ENCODE measurements at places on chromosomes 2 and 18.
A peak's percentile ranks its signal among the peaks of the same experiment; 100 is the strongest.

DNA sequence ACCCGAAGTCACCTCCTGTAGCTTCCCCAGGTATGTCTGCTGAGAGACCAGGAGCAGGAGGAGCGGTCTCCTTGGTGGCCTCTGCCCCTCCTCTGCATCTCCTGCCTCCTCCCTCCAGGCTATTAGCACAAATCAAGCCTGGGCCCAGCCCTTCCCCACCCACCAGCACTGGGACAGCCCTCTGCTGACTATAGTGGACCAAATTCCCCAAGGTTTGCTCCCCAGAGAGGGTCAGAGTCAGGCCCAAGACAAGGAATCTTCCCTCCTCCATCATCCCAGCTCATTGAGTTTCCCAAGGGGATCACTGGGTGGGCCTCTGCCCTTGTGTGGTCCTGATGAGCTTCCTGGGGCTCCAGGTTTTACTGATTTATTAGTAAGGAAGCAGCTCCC is 62.1 kb downstream of the EMILIN2 start:
- peak; percentile 65 for DNase-seq

DNA sequence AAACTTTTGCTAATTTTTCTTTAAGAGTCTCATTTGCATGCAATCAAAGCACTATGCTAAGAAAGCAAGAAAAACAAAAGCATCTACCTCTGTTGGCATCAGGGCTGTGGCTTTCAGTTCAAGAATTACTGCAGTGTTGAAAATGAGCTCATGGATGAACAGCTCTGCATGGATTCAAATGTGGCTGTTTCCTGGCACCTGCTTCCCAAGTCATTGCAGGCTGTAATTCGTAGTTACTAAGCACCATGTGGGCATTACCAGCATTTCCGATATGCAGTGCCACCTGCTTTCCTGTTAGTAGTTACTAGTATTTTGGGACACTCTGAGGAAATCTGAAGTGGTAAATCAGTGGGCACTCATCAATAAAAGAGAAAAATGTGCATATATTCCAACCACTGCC is 37.8 kb upstream of the FAM110C start:
- no peak for DNase-seq

DNA sequence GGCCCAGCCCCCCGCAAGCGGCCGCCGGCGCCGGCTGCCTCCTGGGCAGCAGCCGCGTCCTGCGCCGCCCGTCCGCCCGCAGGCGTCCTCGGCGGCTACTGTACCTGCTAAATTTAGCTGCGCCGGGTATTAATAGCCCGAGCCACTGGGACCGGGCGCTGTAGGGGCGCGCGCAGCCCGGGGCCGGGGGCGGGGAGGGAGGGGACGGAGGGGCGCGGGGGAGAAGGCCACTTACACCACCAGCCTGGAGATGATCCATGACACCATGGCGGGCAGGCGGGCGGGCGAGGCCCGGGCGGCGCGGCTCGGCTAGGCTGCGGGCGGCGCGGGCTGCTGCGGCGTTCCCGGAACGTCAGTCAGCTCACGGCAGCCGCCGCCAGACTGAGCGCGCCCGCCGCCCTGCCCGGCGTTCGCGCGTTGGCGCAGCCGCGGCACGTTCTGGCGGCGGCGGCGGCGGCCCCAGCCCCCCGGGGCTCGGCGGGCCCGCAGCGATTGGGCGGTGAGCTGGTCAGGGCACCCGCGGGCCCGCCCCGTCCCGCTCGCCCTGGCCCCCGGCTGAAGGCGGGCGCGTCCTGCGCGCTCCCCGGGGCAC is at the start of gene REEP1:
Gene REEP1, minus strand, starts transcription at position 383 of the 592 bp plus-strand sequence. Its CDS starts 116 bp downstream, at position 267.
- DNase-seq = no peak

- no peak for DNase-seq
Observed at GRCh38 chr18:66764230-66764629, 160.3 kb upstream of the CDH19 start.

All from coronary artery (tissue), 2 donors.